8988T (cell line): ENCODE measurements at places on chromosomes 2 and 18.

- DNase-seq = no peak
These were observed 77.9 kb downstream of the PRELID3A start for GRCh38 chr18:12485479-12486105.

- DNase-seq = no peak
These were observed 8.9 kb downstream of the EMILIN2 start for GRCh38 chr18:2855560-2856350.

GRCh38 chr18:58344861-58345463 lies 283.9 kb downstream of the ALPK2 start:
- DNase-seq = no peak

DNA sequence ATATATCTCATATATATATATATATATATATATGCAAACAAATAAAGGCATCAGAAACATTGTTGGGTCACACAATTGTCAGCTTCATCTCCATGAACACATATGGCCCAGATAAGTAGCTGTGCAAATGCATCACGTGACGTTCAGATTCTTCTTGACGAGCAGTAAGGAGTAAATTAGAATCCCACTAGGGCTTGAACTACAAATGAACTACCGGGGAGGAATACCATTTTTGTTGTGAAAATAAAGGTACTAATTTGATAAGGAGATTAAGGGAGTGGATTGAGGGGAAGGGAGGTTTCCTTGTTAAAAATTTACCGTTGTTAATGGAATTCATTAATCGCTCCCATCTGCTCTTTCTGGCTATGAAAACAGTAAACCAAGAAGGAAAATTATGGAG lies 186.5 kb upstream of the COPS8 start:
- DNase-seq = no peak

GRCh38 chr18:76978616-76979015 lies 154.0 kb downstream of the MBP start:
- no peak for DNase-seq

- DNase-seq = peak; percentile 7
These were observed 216.3 kb upstream of the DTNA start for GRCh38 chr18:34493566-34494358.

DNA sequence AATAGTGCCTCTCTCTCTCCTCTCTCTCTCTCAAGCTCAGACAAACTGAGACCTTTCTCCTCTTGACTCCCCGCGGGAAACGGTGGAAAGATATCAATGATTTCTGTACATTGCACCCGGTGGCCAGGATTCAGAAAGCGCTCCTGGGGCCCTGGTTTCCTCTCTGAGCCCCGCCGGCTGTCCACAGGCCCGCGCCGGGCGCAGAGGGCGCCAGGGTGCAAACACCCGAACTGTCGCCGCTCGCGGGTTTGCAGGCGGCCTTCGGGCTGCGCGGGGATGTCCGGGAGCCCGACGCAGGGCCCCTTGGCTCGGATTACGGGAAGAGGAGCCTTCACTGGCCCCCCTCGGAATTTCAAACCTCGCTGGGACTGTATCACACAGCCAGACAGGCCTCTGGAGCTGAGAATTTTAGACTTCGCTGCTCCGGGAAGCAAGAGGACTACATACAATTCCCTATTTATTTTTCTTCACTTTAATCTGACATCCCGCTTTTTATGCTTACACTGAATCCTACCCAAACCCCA lies 5.2 kb upstream of the EN1 start:
- no peak for DNase-seq

GRCh38 chr2:173393186-173393585 lies 38.5 kb downstream of the CDCA7 start:
- no peak for DNase-seq

DNA sequence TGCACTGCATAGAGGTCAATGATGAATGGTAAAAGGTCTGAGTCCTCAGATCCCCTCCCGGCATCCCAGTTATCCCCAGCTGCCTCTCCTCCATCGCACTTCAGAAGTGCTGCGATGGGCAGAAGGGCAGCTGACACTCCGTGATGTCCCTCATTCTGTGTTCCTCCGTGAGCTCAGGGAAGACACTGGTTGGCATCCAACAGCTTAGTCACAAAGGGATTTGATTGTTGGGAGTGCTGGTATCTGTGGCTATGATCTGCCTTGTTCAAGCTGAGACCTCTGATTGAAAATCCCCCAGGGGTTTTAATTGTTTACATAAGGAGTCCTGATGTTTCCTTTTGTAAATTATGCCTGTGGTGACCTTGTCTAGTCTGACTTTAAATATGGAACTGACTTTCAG lies 19.0 kb upstream of the SAG start:
- no peak for DNase-seq

DNA sequence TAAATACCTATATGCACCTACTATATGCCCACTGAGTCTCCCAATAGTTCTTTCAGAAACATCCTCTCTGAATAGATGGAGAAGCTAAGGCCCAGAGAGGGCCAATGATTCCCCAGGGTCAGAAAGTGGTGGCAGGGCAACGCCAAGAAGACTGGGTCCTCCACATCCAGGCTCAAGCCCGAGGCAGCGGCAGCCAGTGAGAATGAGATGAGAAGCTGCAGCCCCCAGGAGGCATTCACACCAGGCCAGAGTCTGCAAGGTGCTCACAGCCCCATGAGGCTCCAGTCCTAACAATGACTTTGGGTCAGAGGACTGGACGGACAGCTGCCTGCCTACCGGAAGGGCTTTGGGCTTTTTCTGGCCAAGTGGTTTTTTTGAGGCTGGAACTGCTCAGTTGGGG lies 3.5 kb downstream of the TEX261 start:
- DNase-seq = no peak

DNA sequence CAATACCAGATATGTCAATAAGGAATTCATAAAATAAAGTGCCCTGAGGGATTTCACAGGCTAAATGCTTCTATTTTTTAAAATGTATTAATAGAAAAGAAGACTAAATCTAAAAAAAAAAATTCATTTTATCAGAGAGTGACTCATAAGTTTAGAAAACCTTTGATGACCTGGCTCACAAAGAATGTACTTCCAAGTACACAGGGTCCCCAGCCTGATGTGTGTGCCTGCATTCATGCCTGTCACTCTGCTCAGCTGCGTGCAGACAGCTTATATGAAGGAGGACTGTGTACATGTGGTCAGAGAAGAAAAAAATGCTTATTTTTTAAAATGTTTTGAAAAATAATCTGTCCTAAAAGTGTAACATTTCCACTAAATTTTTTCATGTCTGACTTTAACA lies 3.0 kb upstream of the CPS1 start:
- no peak for DNase-seq

DNA sequence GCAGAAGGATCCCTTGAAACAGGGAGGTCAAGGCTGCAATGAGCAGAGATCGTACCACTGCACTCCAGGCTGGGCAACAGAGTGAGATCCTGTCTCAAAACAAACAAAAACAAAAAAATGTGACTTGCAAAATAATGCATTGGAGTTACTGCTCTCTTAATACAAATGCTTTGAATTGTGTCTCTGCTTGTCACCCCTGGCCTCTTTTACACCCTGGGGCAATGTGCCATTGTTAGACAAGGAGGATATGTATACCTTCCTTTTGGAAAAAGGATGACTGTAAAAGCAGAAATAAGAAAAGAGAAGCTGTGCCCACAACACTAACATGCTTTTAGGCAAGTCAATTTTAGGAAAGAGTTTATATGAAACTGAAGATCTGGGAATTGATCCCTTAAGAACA lies 20.8 kb upstream of the C2orf74 start:
- DNase-seq = no peak

- no peak for DNase-seq
These were observed 135.9 kb downstream of the PRPF40A start for GRCh38 chr2:152581360-152581759.

GRCh38 chr2:174575124-174575776 lies 22.4 kb downstream of the WIPF1 start:
- DNase-seq = no peak

DNA sequence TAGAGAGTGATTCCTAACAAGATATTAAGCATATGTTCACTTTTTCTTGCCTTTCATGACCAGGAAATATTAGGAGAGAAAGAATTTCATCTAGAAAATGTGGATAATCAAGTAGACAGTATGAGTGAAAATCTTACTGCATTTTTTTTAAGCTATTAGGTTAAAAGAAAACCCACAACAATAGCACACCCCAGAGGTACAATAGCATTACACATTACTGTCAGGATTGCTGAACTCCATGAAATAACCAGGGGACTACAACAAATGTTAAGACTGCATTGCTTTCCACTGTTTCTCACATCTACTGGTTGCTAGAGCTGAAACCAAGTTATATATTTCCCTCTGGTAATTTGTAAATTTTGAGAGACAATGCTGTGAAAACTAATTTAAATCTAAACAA lies 33.7 kb downstream of the KLF7 start:
- DNase-seq = no peak

- peak; percentile 65 for DNase-seq
These were observed 54.8 kb upstream of the TUBA3E start for GRCh38 chr2:130252880-130253645.

- peak; percentile 60 for DNase-seq
These were observed 3.2 kb upstream of the AQP12B start for GRCh38 chr2:240685771-240686371.

DNA sequence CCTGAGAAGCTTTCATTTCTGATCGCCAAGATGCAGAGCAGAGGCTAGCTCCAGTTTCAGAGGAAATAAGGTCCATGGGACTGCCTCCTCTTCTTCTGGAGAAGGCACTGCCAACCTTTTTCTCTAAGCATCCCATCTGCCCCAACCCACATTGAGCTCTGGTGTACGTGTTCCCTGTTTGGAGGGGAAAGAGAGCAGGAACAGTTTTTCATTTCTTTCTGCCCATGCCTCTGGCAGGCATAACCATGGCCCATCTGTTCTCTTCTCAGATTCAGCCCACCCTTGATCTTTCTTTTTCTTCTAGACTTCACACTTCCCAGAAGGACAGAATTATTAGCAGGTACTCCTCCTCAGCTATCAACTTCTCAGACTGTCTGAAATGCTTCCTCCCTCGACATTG lies 1110.3 kb upstream of the KLHL29 start:
- no peak for DNase-seq

DNA sequence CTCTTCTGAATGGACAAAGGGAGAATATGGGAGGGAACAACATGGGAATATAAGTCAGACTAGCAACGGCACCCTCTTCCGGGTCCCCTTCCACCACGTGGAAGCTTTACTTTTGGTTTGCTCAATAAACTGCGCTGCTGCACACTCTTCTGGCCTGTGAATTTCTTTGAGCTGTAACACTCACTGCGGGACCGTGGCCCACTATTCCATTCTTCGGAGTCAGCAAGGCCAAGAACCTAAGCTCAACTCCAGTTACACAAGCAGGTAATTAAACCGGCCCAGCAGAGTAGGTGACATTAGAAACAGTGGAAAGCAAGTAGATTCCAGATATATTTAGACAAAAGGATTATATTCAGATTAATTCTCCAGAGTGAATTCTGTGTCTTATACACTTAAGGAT lies 697.4 kb upstream of the NXPH2 start:
- no peak for DNase-seq

DNA sequence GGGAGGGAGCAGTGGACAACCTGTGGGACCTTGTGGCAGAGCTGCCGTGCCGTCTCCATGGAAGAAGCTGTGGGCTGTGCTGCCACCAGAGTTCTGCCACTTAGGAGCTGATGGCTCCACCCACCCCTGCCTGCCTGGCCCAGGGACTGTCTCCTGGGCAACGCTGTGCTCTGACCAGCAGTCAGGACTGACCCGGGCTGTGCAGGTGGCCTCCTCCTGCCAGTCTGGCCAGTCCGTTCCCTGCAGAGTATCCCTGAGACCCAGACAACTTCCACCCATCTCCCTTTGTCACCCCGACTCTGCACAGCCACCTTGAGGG lies 12.8 kb downstream of the ASIC4 start:
- no peak for DNase-seq

- no peak for DNase-seq
These were observed 685.9 kb downstream of the ARHGAP15 start for GRCh38 chr2:143815082-143815481.

- DNase-seq = no peak
These were observed 62.1 kb downstream of the LBH start for GRCh38 chr2:30293303-30293921.

GRCh38 chr2:48508461-48509124 lies 21.4 kb upstream of the STON1 start:
- no peak for DNase-seq

GRCh38 chr2:155412598-155412997 lies 714.1 kb downstream of the KCNJ3 start:
- DNase-seq = no peak

DNA sequence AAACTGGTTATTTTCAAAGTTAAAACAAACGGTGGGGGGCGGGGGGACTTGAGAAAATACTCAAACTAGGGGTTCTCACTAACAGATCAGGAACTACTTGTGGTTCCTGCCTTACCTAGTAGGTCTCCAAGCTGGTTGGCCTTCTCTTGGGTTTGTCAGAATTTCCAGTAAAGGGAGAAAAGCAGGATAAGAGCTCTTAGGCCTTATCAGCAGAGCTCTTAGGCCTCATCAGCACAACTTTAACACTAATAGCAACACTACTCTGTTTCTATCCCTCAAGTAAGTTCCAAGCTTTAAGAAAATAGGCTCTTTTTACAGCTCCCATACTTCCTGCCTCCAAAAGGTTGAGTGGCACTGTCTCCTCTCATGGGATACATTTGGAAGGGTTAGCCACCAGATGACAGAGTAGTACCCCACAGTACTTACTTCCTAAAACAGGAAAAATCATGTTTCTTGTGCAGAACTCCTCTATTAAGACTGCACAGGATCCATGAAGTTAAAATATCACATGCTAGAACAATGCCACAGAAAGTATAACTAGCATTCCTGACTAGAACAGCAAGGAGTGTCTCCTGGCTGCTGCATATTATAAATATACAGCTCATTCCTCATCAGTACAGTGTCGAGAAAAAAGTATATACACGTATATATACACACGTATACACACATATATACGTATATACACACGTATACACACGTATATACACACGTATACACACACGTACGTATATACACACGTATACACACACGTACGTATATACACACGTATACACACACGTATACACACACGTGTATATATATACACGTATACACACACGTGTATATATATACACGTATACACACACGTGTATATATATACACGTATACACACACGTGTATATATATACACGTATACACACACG lies 6.1 kb downstream of the FBXO11 start:
- DNase-seq = no peak

DNA sequence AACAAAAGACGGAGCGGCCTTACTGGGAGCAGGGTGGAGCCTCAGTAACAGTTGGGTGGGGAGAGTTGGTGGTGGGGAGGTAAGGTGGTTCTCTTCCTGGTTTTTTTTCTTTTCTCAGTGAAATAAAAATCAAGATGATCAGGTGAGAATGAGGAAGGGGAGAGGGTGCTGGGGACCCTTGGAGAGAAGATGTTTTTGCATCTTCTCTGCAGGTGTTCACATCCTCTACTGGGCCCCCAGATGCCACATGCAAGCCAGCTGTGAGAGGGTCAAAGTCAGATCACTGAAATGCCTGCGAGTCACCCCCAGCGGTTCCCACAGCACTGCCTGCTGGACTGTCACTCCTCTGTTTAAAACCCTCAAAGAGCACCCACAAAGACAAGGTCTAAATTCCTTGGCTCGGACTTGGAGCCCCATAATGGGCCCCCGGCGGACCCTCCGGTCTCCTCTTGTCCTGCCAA lies 69.8 kb upstream of the FHL2 start:
- DNase-seq = no peak
